ENCODE measurements at places on chromosomes 6 and 20.

GRCh38 chr20:19886661-19887288 is 128.7 kb downstream of the RIN2 start:
- no peak for DNase-seq

DNA sequence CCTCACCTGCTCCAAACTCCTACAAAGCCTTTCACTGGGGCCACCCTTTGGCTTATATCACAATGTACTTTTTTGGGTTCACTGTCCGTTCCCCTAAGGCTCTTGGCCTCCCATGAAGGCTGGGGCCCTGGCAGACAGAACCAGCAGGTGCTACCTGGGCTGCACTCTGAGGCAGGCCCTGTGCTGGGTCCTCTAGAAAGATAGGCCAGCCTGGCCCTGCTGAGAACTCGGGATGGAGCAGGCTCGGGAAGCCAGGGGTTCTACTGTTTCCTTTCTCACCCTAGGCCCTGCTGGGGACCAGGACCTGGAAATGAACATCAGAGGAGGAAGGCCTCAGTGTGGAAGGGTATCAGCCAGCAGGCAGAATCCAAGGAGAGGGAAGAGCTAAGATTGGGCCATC is 79.5 kb downstream of the MRPL14 start:
- no peak for DNase-seq

GRCh38 chr6:12414096-12414675 is 124.0 kb downstream of the EDN1 start:
- no peak for DNase-seq

DNA sequence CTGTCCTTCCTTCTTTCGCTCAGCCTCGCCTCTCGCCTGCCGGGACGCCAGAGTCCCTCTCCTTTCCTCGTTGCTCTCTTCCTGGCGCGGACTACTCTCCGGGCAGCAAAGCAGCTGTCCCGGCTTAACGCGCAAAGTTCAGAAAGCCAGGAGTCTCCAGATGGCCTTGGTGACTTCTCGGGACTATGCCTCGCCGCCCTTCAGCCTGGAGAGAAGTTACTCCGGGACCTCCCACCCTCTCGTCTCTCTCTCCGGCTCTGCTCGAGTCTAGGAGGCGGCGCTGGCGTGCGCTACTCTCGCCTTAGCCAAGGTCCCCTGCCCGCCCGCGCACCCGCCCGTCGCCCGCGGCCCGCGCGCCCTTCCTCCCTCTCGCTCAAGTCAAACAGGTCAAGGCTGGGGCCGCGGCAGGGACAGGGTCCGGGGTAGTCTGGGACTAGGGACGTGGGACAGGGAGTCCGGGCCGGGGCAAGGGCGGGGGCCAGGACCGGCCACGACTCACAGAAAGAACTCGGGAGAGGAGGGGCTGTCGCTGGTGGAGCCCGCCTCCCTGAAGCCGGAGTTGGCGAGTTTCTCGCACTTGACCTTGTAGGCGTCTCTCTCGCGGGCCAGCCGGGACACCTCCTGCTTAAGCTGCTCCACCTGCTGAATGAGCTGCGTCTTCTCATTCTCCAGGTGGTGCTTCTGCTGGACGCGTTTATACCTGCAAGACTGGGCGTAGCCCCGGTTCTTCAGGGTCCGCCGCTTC is 1.5 kb downstream of the MAFB start:
- no peak for DNase-seq

DNA sequence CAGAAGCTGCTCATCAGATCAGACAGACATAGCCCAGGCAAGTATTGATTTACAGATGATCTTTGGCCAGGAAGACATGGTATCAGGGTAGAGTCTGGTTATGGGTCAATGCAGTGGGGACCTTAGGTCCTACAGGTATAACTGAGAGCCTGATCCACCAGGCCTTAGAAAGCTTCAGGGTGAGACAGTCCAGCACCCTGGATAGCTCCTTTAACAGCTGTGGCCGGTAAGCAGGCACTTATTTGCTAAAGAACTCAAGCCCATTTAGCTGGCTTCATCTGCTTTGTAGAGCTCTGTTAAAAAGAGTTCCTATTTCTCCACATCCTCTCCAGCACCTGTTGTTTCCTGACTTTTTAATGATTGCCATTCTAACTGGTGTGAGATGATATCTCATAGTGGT is 39.6 kb downstream of the ESR1 start:
- DNase-seq = no peak

DNA sequence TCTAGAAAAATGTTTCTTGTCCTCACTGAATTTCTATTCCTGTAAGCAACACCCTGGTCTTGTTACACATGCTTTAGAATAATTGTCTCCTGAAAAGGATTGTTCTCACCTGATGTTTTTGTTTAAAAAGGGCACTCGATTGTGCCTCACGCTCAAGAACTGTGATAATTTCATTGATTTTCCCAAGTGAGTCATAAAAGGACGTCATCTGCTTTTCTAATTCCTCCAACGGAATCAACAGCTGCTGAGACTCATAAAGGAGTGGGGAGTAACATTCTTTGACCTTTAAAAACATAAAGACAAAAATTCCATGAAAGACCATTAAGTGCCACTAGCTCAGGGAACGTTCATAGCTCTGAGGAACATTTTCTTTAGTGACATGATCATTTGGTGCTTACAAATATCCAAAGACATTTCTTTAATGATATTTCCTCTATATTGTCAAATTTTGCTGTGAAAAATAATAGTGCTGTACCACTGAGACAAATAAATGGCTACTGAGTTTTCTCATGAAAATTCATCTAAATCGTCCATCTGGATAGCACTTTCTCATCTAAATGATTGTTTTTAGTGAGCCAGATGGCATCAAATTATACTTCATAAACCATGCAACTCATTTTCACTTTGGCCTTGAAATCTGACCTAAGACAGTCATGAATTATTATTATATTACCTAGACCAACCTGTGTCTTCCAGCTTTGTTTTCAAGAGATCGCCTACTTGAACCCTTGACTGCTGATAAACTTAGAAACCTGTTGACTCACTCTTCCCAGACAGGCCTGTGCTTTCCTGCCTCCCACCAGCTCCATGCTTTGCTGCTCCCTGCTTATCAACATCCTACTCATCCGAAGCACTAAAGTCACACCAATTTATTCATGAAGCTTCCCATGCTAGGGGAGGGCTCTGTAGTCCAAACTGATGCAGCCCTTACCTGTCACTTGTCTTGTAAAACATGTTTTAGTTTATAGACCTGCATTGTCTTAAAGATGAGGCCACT is 178.2 kb downstream of the SYNE1 start:
- no peak for DNase-seq

- no peak for DNase-seq
Measured at GRCh38 chr6:116568111-116568510, 3.2 kb upstream of the RWDD1 start.

- DNase-seq = no peak
Measured at GRCh38 chr20:45970646-45971424, 1.2 kb downstream of the ZNF335 start.

GRCh38 chr20:46378412-46379009 is 27.9 kb downstream of the ELMO2 start:
- no peak for DNase-seq

DNA sequence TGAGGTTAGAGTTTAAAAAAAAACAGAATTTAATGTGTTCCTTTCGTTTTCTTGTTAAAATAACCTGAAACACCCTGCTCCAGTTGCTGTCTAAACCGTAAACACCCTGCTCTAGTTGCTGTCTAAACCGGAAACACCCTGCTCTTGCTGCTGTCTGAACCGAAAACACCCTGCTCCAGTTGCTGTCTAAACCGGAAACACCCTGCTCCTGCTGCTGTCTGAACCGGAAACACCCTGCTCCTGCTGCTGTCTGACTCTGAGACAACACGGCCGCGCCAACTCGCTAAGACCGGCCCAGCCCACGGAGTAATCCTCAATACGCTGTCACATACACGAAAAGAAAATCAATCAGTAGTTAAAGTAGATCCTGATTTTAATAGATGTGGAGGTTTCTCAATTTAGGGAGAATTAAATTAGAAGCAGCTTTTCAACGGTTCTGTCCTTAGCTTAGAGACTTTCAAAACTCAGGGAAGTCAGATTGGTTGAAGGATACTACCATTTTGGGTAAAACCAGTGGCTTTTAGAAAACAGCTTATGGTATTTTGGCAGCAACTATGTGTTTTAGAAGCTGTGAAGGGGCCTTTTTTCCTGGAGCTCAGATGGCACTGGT is 98.3 kb downstream of the RAMACL start:
- peak; percentile 59 for DNase-seq

- no peak for DNase-seq
Measured at GRCh38 chr6:161091972-161092701, 100.6 kb downstream of the MAP3K4 start.

DNA sequence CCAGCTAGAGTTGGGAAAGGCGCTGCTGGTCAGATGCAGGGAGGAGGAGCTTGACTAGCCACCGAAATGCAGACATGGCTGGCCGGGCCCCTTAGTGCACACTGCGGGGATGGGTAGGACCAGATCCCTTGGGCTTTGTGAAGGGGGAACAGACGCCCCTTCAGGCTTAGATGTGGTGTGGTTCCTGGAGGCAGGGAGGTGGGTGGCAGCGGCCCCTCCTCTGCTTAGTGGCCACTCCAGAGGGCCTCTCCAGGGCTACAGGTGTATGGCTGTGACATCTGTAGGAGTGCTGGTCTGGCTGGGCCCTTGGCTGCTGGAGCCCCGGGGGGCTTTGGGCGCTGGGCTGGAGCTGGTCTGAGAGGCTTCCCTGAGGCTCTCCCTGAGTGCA is 5.9 kb downstream of the CCND3 start:
- DNase-seq = no peak

GRCh38 chr6:122109075-122109474 is 290.4 kb upstream of the HSF2 start:
- DNase-seq = no peak

DNA sequence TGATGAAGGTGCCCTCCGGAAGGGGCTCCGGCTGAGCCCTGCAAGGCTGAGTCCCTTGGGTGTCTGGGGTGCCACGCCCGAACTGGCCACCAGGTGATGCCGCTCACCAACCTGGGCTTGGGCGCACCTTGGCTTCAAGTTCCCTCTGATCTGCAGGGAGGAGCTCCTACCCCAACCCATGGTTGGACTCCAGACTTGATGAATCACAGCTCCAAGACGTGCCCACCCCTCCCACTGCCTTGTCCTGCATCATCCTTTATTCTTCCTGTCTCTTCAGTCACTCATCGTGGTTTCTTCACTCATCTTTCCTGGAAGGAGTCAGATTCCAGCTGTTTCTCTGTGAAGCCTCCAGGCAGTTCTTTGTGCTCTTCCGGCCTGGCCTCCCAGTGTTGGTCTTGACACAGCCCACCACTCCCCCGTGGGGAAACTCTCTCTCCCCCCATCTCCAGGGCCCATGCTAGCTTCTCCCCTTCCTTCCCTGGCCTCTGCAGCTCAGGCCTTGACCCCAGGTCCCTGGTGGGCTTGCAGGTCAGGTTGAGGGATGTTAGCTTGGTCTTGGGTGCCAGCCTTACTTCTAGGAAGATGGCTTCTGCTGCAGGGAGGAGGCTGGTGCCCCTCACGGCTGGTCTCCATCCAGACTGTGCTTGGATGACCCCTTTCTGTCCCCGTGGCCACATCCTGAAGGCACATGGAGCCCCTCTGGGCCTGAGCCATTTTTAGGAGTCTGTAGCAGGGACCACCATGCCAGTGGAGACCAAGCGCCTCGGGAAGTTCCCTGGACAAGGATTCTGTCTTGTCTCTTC is 2.6 kb upstream of the ZBP1 start:
- peak; percentile 52 for DNase-seq

DNA sequence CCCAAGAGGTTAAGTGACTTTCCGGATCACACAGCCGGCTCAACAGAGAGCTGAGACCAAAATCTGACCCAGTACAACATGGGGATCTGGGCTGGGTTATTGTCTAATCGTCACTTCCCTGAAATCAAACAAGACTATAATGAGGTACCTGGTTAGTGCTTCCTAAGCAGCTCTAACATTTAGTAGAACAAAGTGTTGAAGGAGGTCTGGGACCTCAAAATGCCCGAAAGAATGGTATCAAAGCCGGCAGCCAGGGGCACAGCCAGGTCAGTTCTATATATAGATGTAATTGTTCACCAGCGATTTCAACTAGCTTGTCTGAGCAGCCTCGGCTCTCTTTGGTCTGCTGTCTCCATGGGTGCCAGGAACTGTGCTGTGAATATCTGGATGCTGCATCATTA is 245.5 kb upstream of the ECI2 start:
- DNase-seq = no peak

- DNase-seq = no peak
Measured at GRCh38 chr6:84512391-84512790, 252.0 kb downstream of the TBX18 start.

DNA sequence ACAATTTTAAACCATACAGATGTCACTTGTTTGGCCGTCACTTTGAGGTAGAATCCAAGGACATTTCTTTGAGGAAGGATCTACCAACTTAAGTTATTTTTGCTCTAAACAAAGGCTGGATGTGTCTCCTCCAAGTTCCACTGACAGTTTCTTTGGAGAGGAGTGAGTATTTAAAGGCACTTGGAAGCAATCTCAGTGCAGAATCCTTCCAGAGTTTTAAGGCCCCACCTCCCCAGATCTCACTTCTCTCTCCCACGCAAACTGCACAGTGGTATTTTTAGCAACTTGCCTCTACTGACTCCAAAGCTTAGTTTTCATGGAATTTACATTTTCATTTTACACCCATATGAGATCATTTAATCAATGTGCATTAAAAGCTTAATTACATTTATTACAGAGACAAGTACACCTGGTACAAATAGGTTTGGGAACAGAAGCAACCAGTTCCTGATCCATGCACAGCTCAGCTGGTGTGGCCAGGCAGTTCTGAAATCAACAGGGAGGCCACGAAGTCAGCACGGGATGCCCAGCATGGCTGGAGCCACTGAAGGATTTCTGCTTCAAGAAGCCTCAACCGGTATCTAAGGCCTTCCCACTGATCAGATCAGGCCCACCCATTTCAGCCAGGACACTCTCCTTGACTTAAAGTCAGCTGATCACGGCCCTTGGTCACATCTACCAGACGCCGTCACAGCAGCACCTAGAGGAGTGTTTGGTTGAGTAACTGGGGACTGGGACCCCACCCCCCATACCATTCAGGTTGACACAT is 109.8 kb downstream of the SYCP2 start:
- no peak for DNase-seq

GRCh38 chr6:143575440-143575839 is 63.9 kb upstream of the FUCA2 start:
- DNase-seq = peak; percentile 9

DNA sequence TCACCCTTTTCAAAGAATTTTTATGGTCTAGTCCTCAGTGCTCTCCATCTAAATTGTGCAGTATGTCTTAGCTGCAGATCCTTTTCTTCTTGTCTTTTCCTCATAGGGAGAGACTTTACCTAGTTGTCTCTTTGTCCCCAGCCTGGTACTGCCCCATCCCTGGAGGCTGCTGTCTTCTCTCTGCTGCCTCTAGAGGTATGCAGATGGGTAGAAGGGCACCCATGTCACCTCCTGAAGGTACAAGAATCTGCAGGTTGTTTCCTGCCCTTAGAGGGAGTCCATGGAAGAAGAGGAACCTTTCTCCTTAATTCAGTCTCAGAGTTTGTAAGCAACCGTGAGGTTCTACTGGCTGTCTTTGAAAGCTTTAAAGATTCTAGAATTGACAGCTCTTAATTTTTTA is 39.1 kb downstream of the MCM8 start:
- DNase-seq = no peak

DNA sequence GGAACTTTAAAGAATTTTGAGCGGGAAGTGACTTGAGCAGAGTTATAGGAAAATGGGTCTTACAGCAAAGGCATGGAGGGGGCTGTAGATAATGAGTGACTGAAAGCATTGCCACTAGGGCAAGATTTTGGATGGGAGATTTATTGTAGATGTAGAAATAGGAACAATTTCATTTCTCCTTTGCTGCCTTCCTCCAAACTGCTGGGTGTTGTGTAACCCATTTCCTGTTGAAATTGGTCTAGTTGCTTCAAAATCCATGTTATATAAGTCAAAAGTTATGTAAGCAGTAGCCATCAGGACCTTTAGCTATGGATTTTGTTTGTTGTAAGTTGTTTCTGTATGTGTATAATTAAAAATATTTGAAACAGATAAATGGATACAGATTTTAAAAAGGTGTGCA is 11.1 kb downstream of the YWHAB start:
- no peak for DNase-seq

Measured in stimulated activated CD8-positive, alpha-beta memory T cell treated with anti-CD3 and anti-CD28 coated beads, Interleukin-2, amount 100 ng/mL, for 1 hour (primary cell).